Midbrain (tissue), 1 donor: ENCODE measurements at places on chromosomes 7 and 10.

DNA sequence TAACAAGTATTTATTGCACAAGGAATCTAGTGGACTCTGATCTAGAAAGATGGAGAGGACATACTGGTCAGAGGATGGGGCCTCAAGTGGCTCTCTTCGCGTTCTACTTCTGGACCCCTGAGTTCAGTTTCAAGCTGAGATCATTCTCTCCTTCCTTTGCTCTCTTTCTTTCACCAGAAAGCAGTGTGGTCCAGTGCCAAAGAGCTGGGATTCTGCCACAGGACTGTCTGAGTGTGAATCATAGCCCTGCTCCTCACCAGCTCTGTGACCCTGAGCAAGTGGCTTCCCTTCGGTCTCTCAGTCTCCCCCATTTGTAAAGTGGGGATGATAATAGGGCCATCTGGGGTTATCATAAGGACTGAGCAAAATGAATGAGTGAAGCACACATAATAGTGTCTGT is 715.2 kb downstream of the SUGCT start:
- DNase-seq = no peak

DNA sequence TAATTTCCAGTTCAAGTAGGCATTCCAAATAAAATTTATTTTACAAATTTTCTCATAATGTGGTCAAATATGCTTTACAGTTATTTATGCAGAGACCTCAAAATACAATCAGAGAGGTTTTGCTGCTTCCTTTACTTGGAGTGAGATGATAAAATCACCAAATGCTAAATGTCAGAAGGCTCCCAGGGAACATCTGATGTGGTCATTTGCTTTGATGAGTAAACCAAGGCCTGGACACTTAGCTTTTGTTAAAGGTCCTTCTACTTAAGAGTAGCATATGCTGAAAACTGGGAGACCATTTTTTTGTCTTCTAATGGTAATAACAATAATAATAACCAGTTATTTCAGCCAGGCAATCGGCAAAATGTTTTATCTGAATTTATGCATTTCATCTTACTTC is 60.6 kb upstream of the AKR1E2 start:
- no peak for DNase-seq

GRCh38 chr10:35300063-35300699 is 36.1 kb upstream of the CCNY start:
- peak; percentile 14 for DNase-seq

- no peak for DNase-seq
These were observed 16.7 kb downstream of the AQP1 start for GRCh38 chr7:30928254-30928872.

GRCh38 chr10:113859261-113859660 is 4.8 kb downstream of the NHLRC2 start:
- no peak for DNase-seq

DNA sequence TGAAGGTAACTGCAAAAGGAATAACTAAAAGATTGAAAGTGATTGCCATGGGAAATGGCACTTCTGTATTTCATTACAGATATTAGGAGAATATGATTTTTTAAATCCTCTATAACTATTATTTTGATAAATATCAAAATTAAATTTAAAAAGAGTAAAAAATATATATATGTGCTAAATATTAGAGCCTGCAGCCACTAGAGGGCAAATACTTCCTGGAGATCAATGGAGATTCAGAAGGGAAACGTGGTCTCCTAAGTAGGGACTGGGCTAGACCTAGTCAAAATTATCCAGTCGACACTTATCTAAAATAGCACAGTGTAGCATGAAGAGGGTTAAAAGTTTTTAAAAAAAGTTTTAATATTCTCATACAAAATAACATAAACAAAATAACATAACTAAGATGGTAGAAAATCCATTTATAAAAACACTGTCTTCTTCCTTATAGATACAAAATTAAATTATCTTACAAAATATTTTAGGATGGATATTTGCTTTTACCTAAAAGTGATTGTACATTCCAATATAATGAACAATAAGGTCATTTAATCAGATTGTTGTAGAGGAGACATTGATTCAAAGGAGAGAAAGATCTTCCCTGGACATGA is 434.3 kb downstream of the MDFIC start:
- DNase-seq = no peak

DNA sequence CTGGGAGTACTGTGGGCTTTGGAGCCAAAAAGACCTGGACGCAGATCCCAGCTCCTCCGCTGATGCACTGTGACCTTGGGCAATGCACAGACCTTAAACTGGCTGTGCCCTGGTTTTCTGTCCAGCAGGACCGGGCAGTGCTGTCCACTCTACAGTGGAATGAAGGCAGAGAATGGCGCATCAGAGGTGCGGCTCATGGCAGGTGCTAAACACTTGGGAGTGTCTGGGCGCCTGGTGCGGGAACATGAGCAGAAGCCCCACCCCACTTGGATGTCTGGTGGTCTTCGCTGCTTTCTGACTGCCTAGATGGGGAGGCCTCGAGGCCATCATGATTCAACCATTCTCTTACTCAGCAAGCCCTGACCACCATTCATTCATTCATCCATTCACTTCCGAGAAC is 153.7 kb downstream of the GRK5 start:
- DNase-seq = no peak

DNA sequence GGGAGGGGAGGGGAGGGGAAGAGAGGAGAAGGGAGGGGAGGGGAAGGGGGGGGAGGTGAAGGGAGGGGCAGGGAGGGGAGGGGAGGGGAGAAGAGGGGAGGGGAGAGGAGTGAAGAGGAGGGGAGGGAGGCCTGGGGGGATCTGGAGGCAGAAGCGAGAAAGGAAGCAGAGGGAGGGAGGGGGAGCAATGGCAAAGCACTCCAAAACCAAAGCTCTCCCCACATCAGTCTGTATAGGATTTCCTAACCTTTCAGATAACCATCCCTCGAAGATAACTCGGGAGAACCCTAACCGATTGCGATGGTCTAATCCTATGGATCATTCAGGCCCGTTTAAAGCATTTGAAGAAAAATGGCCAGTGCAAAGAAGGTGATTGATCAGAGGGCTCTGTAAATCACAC is 19.0 kb downstream of the EBF3 start:
- DNase-seq = no peak

DNA sequence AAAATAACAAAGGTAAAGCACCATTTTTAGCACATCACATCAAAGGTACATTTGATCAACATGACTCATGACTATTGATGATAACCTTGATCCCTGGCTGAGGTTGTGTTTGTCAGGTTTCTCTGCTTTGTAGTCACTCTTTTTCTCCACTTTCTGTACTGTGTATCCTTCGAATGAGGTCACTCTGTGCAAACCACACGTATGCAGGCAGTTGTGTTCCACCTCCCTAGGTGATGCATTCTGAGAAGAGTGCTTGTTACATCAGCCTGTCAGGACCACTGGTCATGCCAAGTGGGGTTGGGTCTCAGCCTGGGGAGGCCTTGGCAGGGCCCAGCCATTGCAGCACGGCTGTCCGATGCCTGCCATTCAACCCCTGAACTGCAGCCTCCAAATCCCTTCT is 62.8 kb upstream of the GJD4 start:
- DNase-seq = no peak

DNA sequence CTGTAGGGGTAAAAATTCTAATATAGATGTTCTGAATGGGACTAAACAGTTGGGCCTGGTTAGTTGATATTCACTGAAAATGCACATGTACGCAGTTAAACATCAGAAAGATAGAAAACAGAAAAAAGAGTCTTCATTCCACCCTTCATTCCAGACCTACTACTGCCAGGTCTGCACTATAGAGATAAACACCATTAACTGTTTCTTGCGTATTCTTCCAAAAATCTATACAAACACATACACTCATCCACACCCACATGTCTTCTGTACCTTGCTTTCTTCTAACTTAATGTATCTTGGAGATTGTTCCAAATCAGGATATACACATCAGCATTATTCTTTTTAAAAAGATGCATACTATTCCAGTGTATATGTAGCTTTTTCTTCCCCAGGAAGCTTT is 13.9 kb upstream of the CLEC2L start:
- DNase-seq = no peak

DNA sequence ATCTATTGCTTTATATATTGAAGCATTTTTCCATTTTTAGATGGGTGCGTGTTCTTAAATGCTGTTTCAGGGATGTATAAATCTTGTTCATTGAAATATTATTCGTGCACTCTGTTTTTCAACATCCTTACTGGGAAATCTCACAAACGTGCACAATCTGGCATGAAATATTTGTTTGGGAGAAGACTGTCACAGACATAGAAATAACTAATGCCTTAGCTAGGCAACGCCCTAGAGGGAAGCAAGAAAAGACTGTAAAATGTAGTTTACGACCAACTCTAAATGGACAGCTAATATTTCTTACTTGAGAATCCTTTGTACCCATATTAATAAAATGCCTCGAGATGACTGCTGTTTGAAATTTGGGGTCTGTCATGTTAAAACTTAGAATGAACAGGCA is 8.9 kb downstream of the DOCK4 start:
- DNase-seq = no peak

DNA sequence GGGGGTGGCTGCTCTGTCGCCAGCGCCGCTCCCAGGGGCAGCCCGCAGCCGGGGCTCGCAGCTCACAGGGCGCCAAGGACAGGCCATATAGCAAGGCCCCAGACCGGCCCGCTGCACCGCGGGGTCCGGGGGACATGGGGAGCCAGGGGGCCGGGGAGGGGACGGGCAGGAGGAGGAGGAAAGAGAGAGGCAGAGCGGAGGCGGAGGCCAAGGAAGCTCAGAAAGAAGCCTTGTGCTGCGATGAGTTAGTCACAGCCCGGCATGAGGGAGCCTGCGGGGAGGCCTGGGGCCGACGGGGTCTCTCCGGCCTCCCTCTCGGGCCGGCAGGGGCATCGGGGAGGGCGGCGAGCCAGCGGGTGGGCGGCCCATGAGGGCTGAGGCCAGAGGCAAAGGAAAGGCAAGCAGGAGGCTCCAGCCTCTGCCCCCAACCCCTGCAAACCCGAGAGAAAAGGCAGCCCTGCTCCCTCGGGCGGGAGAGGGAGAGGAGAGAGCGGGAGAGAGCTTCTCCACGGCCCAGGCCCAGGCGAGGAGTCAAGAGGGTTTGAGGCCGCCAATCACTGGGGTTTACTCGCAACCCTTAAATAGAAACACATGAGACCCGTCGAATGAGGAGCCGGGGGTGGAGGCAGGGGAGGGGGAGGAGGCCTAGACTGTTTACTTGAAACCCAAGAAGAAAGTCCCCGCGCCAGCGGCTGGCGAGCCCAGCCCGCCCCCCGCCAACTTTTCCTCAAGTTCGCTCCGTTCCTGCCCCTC is 167.9 kb downstream of the NEURL1 start:
- DNase-seq = no peak

DNA sequence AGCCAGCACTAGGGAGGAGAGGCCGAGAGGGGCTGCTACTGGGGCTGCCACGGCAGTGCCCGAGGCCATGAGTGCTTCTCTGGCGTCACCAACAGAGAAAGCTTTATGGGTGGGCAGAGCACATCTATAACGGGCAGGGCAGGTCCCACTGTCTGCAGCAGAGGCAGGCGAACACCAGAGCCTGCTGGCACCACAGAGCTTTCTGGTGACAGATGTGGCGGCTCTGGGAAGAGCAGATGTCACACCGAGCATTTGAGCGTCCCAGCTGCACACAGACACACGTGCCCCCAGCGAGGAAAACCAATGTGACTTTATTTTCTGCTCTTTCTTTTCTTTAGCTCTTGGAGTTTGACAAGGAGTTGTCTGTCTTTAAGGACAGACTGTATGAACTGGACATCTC is 20.5 kb downstream of the NKX6-2 start:
- DNase-seq = peak; percentile 40

DNA sequence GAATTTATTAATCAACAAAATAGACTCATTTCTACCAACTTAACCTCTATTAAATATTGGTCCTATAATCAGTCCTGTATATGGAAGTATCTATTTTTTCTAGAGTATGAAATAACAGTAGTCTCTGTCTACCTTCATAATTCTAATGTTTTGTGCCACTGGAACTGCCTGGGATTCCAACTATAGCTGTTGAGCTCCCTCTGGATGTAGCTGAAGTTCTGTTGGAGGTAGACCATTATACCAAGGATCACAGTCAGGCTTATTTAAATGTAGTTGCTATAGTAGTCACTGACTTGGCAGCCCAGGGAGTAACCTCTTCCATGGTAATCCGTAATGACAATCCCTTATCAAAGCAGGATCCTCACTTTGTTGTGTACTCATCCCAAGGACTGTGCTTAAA is 48.5 kb upstream of the PHYHIPL start:
- no peak for DNase-seq

- DNase-seq = no peak
These were observed 608.4 kb upstream of the KCND2 start for GRCh38 chr7:119664601-119665000.

GRCh38 chr7:73521636-73522104 is 423 bp downstream of the BAZ1B start:
- peak; percentile 70 for DNase-seq

DNA sequence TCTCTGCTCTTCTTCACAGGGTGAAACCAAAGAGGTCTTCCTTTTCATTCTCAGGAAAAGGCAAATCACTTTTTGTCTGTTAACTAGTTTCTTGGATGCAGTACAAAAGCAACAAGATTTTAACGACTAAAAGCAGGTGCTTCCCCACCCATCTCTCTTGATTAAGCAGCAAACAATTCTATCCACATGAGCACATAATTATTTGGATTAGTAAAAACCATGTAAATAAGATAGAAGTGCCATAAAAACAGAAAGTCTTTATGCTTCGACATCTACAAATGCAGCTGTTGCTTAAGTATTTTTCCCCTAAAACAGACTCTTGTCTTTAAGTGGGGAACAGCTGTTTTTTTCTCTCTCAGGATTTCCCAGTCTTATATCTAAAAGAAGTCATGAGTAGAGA is 37.4 kb downstream of the USP54 start:
- peak; percentile 52 for DNase-seq

GRCh38 chr10:128465697-128466096 is 339.5 kb upstream of the MKI67 start:
- no peak for DNase-seq

DNA sequence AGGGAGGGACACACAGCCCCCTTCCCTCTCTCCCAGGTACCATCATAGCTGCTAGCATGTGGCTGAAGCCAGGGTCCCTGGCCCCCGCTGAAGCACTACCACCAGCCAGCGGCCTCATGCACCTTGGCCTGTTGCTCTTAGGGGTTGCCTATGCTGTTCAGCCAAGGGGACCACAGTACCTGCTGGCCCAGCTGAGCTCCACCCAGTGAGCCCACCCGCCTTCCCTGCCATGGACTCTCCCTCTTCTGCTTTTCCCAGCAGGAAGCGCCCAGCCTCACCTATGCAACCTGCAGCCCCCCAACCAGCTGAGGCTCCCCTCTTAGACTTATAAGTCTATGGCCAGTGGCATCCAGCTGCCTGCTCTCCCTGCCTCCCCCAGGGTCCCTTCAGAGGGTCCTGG is 8.7 kb upstream of the MTPAP start:
- no peak for DNase-seq

GRCh38 chr7:50145801-50146338 is 52.8 kb upstream of the ZPBP start:
- DNase-seq = no peak
